ENCODE measurements at places on chromosomes 12 and 14.

DNA sequence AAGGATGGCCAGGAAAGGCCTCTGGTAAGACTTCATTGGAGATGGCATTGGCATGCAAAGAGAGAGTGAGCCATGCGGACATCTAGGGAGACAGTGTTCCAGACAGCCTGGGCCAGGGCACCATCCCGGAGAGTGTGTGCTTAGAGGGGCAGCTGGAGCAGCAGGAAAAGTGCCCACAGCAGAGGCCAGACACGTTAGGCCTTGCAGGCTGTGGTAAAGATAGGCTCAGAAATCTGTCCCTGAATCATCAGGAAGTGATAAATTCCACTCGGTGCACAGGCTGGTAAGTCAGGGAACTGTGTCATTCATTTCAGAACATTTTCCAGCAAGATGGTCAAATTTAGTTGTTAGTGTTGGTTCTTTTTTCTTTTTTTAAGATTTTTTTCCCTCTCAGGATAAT is 8.8 kb downstream of the GALNT16 start:
- no peak for DNase-seq

- peak; percentile 61 for DNase-seq
Measured at GRCh38 chr12:106446419-106447092, 89.0 kb downstream of the POLR3B start.

DNA sequence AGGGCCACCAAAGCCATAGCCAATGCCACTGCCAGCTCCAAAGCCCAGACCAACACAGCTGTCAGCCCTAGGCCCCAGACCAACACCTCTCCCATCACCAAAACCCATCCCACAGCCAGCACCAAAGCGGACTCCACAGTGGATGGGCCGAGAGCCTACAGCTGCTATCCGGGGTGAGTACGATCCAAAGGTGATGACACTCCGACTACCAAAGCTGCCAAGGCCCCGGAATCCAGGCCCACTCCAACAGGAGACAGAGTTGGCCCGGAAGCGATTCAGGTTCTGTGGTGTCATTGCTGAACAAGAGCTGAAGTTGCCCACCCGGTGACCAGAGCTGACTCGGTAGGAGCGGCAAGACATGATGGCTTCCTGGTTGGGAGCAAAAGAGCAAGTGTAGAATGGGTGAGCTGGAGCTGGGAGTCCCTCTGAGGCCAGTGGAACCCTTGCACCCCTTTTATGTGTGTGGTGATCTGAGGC is at the start of gene KRT84:
TSS of gene KRT84 (minus strand) at position 427 of the 477 bp plus-strand sequence. CDS start at position 360, 67 bp downstream.
- DNase-seq: no peak

GRCh38 chr12:52414936-52415335 is 8.8 kb upstream of the KRT82 start:
- DNase-seq: no peak

DNA sequence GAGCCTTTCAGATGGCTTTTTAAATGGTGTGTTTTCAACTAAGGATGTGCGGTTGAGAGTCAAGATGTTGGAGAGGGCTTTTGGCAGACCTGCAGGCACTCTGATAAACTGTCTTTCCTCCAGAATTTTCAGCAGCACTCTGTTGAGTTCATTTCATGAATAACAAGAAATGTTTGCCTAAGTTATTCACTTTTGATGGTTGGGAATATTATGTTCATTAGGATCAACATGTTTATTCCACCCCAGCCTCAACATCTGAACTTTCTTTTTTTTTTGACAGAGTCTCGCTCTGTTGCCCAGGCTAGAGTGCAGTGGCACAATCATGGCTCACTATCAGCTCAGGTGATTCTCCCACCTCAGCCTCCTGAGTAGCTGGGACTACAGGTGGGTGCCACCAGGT is 68.4 kb downstream of the C12orf75 start:
- no peak for DNase-seq

GRCh38 chr12:111780615-111781014 is 13.9 kb downstream of the ALDH2 start:
- no peak for DNase-seq

- DNase-seq: no peak
Measured at GRCh38 chr14:33805593-33805992, 145.3 kb downstream of the EGLN3 start.

DNA sequence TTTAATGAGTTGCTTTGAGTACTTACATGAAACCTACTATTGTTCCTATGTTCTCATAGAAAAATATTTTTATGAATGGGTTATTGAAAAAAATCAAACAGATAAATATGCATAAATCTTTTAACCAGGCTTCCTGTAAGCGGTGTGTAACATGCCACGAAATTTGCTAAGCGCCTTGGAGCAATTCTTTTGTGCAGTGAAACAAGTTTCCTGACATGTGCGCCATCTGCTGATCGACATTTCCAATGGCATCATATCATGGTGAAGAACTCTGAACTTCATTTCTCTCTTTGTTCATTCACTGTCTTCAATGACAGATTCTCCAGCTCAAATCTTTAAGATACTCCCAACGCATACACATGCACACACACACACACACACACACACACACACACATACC is 145.6 kb upstream of the NAV3 start:
- DNase-seq: peak; percentile 43

DNA sequence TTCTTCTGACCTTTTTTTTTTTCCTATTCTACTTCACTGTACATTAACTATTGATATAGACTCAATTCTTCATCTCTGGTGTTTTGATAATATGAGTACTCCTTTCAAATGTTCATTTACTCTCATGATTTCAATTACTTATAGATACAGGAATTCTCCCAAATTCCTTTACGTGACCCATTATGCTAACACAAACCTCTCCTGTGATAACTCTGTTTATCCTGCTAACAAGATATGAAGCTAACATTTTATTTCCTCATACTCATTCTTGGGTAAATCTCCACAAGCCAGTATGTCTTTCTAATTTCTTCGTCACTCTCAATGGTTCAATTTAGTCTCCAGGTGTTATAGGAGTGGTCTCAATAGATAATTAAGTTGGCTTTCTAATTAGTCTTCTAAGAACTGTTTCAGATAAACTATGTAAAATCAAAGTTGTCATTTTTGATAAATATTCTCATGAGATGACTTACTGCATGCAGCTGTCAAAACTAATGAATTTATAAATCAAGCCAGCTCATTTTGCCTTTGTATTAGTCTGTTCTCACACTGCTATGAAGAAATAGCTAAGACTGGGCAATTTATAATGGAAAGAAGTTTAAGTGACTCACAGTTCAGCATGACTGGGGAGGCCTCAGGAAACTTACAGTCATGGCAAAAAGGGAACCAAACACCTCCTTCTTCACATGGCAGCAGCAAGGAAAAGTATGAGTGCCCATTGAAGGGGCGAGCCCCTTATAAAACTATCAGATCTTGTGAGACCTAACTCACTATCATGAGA is 130.6 kb upstream of the MYF6 start:
- no peak for DNase-seq
